ENCODE measurements at places on chromosomes 3 and 15. TPM values are rescaled to one million over a fixed set of nuclear protein-coding genes. Genes with fewer than 3 reads are reported as not detected.

DNA sequence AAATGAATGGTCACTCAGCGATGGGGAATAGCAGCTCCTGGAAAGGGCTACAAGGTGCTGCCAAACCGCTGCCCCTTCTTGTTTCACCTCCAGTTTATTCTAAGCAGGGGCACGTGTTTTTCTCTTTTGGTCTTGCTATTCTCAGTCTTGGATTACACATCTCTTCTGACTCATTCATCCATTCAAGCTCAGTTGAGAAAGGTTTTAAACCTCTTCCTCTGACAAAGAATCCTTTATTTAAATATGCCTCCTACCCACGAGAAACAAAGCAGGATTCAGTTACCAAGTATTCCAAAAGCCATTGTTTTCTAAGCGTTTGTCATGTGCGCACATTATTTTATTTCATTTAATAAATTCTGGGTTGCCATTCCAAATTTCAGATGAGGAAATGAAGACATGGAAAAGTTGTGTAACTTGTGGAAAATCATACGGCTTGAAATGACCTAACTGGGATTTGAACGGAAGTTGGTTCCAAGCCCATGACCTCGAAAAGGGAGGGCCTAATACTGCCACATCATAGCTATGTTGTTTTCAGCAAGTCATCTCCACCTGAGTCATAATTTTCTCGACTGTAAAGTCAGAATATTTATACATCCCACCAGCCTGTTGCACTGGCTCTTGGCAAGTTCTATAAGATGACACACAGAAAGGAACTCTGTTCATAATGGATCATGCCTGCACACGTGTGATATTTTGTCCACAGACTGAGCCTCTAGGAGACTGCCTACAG, 292.0 kb upstream of the SLCO3A1 start:
- no peak for DNase-seq

- no peak for DNase-seq
Observed at GRCh38 chr3:95434491-95434890, 1371.6 kb downstream of the NSUN3 start.

Gene SELENOK
- 74.4 TPM for polyA plus RNA-seq

Gene SENP5
- 37.8 TPM for polyA plus RNA-seq

GRCh38 chr3:151816091-151816604, 2.2 kb downstream of the AADAC start:
- DNase-seq, result no peak

Gene GUCA1C
- not detected for polyA plus RNA-seq

Gene ZNF774
- polyA plus RNA-seq, result 4.7 TPM

Gene SLC22A13
- 2.3 TPM for polyA plus RNA-seq

DNA sequence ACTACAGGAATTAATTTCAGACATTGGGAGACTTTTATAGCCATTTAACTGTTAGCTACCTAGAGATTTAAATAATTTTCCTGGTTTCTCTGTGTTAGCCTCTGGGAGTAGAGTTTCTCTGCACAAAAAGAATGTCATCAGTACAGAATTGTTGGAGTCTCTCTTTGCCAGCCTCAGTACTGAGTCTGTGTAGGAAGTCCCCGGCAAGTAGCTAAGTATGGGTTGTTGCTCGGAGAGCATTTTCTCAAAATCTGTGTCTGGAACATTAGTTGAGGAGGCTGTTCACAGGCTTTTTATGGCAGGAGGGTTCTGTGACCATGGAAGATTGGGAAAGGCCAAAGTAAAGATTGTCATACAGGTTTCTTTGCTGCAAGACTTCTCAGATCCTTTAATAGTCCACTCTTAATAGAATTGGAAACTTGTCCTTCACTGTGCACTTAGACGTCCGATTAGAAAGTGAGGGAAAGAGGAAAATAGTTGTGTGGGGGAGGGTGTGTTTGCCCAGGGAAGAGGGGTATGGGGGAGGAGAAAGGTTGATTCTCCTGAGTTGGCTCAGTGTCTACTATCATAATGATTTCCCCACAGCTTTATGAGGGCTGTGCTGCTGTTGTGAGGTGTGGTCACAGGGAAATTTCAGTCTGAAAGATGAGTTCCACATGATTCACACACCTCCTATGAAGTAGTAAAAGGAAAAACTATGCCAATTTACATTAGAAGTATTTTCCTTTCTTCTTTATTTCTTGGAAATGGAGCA, 207.1 kb downstream of the PTPRG start:
- DNase-seq, result no peak

Gene NME9
- polyA plus RNA-seq, result 1.7 TPM

DNA sequence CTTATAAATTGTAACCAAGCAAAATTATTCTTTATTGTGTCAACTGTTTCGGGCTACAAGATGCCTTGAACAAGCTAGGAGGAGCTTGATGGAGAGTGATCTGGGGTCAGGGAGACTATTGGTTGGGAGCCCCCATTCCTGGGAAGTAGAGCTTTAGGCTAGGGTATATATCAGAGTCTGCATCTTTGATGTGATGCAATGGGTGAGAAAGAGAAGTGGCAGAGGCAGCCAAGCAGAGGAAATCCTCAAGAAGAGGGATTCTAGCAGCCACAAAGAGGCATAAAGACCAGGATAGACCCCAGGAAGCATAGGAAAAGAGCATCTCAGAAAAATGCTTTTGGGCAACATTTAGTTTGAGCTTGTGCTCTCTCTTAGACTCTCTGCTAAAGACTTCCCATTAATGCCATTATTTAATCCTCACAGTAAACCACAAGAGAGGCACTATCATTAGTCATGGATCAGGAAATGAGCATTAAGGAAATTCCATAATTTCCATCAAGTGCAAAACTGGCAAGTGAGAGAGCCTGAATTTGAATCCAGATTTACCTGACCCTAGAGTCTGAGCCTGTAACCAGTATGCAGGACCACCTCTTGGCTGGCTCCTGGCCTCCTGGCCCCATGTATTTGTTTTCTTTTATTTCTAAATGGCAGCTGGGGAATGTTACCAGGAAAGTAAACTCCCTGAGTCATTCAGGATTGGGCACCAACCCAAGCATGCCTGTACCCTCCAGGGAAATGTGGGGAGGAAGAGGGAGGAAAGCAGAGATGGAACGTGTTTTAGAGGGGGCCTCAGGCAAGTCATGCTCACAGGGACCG, 118.7 kb downstream of the RPL22L1 start:
- DNase-seq, result no peak

DNA sequence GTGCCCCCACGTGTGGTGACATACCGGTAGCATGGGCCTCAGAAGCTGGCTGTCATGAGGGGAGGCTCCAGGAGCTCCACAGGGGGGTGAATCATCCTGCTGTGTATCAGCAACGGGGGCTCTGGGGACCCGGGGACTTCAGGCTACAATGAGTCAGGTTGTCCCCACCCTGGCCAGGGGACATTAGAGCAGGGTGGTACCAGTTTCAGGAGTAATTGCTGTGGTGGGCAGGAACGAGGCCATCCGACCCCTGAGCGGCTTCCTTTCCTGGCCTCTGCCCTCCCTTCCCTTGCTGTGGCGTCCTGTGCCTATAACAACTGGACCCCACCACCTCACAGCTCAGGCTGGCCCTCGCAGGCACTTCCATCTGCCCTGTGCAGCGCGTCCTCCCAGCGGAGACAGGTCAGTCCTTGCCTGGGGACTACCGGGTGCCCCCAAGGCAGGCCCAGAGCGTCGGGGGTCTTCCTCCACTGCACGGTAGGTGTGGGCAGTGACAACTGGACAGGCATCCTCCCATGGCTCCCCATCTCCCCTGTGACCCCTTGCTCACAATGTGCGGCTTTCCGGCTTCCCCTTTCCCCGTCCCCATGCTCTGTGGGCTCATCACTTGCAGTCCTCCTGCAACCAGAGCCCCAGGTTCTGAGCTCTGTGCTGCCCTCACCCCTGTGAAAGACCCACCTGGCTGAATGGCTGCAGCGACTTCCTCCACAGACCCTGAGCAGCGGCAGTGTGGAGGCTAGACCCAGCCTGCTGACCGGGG, 57.0 kb downstream of the KLF15 start:
- no peak for DNase-seq

DNA sequence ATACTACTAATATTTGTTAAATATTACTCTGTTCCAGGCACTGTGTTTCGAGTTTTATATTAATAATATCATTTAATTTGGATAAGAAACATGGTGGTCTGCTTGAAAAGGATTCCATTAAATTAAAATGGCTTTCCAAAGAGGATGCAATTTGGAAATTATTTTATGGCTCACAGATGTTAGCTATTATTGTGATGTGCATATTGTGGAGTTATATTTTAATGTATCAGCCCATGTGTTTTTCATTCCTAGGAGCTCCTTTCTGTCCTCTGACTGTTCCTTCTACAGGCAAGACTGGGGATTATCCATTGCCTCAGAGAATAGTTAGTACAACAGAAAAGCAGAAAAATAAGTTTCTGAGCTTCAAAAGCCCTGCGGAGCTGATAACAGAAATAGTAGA, 376.7 kb upstream of the PDZRN3 start:
- DNase-seq, result no peak

Gene TNFAIP8L3
- 1.4 TPM for polyA plus RNA-seq

DNA sequence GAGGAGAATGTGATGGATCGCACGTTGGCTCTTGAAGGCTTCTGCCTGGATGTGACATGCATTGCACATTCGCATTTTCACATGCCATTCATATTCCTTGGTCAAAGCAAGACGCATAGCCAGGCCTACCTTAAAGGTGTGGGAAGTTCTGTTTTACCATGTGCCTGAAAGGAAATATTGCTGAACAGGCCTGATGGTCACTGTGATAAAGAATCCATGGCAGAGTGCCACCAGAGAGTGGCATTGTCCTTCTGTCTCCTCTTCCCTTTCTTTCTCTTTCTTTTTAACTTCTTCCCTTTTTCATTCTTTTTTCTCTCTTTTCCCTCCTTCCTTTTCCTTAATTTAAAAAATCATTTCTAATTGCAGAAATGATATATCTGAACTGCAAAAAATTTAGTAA, 15.9 kb upstream of the MITF start:
- no peak for DNase-seq

Gene STIMATE
- 16.7 TPM for polyA plus RNA-seq

All from left renal cortex interstitium (tissue), 4 donors.